ENCODE measurements at places on chromosomes 12 and 14.

GRCh38 chr12:51579321-51579850 is 11.6 kb upstream of the SCN8A start:
- H3K27me3 ChIP-seq: peaks cover 17% of the 10 kb centered on the region
- H3K4me3 ChIP-seq: no peak overlapping the region
- no peak for DNase-seq
- H3K27ac ChIP-seq: no peak overlapping the region

DNA sequence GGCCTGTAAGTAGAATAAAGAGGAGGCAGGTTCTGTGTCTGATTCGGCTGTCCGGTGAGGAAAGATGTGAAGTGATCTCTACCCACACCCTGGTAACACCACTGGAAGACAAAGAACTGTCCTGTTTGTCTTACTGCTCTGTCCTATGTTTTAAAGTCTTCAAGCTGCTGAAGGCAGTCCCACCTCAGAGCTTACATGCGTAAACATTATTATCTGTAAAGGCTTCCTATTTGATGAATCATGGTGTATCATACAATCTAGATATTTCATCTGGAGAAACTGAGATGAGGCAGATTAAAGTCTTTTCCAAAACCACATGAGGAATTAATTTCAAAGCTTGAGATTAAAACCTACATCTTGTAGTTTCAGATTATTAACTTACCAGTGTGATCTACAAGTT is 427.6 kb downstream of the ZFP36L1 start:
- peaks cover 2% of the 10 kb centered on the region for H3K27me3 ChIP-seq
- no peak overlapping the region for H3K27ac ChIP-seq
- H3K36me3 ChIP-seq: no peaks in the 10 kb centered on the region
- no peak for DNase-seq
- no peak overlapping the region for H3K4me3 ChIP-seq

DNA sequence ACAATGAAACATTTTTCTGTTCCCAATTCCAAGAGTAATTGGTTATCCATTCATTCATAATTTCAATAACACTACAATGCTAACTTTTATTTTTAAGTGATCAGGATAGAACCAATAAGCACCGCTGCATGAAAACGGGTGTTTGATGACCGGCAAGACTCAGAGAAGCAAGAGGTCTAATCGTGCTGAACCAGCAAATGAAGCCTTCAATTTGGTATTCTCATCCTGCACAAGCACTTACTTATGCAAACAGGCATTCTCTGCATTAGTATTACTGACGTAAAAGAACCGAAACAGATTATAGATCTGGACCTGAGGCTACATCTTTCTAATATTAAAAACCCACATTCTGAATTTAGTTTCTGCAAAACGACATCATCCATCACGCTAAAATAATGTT is 67.7 kb downstream of the RBM19 start:
- DNase-seq: no peak
- no peak overlapping the region for H3K4me3 ChIP-seq
- no peaks in the 10 kb centered on the region for H3K4me1 ChIP-seq
- H3K27me3 ChIP-seq: no peaks in the 10 kb centered on the region

DNA sequence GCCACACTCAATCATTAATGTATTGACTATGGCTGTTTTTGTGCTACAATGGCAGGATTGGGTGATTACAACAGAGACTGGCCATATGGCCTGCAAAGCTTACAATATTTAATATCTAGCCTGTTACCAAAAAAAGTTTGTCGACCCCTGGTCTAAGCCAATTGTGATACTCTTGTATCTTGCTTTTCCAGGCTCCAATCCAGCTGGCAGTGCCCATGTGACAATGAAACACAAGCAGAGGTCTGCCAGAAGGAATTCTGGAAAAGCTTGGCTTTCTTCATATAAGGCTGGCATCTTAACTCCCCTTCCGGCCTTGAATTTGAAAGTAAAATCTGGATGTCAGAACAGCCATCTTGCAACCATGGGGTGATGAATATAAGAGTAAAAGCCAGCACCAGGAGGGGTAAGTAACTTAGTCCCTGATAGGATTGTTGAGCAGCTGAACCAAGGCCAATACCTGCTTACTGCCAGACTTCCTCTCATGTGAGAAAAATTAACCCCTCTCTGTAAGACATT is 458.7 kb downstream of the TMTC2 start:
- no peak overlapping the region for H3K27ac ChIP-seq
- no peak for DNase-seq
- H3K4me3 ChIP-seq: no peak overlapping the region
- no peaks in the 10 kb centered on the region for H3K27me3 ChIP-seq

GRCh38 chr12:105562199-105562971 is 231.9 kb downstream of the C12orf75 start:
- no peaks in the 10 kb centered on the region for H3K4me1 ChIP-seq
- H3K4me3 ChIP-seq: no peak overlapping the region

Data from immature natural killer cell (primary cell).